ENCODE measurements at places on chromosomes 5 and 9. TPM values are rescaled to one million over a fixed set of nuclear protein-coding genes. Genes with fewer than 3 reads are reported as not detected.

DNA sequence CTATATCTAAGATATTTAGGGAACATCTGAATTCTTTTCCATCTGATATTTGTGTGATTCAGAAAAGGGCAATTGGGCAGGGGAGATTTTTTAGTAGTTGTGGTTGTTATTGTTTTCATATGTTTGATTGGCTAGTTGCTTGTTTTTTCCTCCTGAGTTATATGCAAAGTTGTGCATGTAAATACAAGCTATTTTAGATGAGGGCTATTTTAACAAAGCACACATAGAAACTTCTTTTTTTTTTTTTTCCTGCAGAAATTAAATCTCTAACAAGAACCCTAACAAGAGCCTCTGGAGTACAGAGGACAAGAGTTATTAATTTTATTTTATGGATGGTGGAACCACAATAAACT lies 559.1 kb downstream of the CETN3 start:
- no peak for DNase-seq
- no peaks in the 10 kb centered on the region for H3K36me3 ChIP-seq
- no peaks in the 10 kb centered on the region for H3K4me1 ChIP-seq
- H3K27me3 ChIP-seq, result no peaks in the 10 kb centered on the region

The NUTM2F gene
- total RNA-seq, result not detected

The PCDHA9 gene
- not detected for total RNA-seq

The KIF4B gene
- total RNA-seq, result 0.11 TPM

The REEP2 gene
- total RNA-seq, result 17.3 TPM

The CRB2 gene
- not detected for total RNA-seq

DNA sequence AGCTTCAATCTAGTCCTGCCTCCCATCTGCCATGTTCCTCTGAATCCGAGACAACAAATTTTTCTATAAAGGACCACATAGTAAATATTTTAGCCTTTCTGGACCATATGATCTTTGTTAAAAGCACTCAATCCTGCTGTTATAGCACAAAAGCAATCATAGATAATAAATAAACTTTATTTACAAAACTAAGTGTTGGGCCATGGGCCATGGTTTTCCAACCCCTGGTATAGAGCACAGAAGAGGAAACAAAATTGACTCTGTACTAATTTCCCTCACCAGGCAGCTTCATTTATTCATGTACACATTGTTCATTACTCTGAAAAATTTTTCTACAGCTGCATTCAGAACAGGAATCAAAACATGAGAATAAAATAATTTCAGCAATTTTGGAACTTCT lies 288.9 kb downstream of the AGTPBP1 start:
- no peak overlapping the region for H3K27ac ChIP-seq
- no peaks in the 10 kb centered on the region for H3K36me3 ChIP-seq
- no peak overlapping the region for H3K4me3 ChIP-seq
- H3K4me1 ChIP-seq, result no peaks in the 10 kb centered on the region

- H3K4me1 ChIP-seq, result no peaks in the 10 kb centered on the region
- no peak overlapping the region for H3K4me3 ChIP-seq
- H3K27me3 ChIP-seq, result peaks cover 13% of the 10 kb centered on the region
- DNase-seq, result peak; percentile 10
These were observed 44.8 kb upstream of the RNF130 start for GRCh38 chr5:180116077-180116999.

The C9 gene
- total RNA-seq, result not detected

The OGN gene
- total RNA-seq, result 11.7 TPM

The TOR1A gene
- 15.8 TPM for total RNA-seq

Data from heart right ventricle (tissue), 16 donors.